ENCODE measurements at places on chromosomes 3 and 15.

GRCh38 chr3:184645336-184645735 is 66.5 kb downstream of the MAGEF1 start:
- no peak for DNase-seq

DNA sequence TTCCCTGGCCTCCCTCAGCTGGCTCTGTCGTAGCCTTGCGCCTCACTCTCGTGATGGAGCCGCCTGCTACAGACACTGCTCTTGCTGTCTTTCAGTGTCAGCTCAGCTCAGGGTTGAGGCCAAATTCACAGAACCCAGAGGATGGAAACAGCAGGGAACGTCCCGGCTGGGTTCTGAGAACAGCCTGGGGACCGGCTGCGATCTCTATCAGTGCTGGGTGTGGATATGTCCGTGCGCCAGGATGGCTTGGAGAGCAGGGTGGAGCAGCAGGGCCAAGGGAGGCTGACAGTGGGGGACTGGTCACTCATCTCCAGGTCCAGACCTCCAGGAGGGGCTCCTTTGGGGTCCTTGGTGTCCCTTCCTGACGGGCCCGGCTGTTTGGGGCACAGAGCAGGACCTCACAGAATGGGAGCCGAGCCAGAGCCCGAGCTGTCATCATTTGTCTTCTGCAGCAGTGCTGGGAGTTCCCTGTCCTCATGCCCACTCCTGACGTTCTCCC is 18.4 kb downstream of the KLF15 start:
- no peak for DNase-seq

DNA sequence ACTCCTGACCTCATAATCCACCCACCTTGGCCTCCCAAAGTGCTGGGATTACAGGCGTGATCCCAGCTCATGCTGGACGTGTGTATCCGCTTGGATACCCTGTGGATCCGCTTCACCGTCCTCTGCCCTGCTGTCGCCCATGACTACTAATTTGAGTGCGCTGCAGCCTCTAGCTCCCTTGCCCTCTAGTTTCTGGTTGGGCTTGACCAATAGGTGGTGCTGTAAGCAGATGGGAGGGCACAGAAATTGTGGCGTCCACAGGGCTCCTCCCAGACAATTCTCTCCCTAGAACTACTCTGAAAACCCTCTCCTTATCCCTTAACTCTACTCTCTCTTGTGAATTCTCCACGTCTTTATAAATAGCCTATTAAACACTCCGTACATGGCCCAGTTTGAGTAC is 36.2 kb downstream of the ZPLD1 start:
- no peak for DNase-seq

- DNase-seq: no peak
Measured at GRCh38 chr3:140343211-140344081, 334.4 kb upstream of the TRIM42 start.

DNA sequence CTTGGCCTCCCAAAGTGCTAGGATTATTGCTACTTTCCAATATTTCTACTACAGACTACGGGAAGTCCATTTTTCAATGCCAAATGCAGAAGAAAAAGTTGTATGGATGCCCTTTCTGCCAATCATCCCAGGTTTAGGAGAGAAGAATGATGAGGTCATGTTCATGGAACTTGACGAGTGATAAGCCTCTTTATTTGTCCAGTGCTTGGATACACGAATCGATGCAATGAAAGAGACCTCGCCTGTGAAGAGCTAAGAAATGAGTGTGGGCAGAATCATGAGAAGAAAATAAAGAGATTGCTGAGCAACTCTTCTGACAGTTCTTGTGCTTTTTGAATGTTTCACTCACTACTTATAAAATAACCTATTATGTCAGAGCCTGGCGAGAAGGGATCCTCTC is 996 bp upstream of the SLC28A1 start:
- no peak for DNase-seq

DNA sequence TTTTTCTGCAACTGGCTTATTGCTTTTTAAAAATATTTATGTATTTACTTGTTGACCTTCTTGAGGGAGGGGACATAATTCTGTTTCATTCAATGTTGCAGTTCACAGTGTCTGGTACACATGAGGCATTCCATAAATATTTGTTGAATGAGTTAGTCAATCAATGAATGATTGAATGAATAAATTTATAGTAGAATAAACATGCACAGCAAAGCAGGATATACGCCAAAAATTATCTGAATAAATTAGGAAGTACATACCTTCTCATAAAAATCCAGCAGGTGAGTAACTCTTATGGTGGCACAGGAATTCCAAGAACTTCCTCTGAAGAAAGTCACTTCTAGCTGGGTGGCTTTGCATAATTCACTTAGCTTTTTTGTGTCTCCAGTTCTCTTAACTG is 469.4 kb upstream of the ATP11B start:
- DNase-seq: no peak

DNA sequence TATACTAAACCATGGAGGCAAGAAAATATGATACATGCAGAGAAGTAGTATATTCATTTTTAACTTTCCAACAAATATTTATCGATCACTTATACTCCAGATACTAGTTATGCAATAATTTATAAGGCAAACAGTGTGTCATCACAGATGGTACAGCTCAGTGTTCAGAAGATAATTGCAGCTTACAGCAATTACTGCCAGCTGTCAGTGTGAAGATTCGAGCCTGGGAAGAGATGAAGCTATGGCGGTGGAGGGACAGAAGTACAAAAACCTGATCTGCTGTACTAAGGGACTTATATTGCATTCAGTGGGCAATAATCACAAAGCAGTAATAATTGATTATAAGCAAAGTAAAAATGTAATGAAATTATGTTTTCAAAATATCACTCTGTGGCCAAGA is 170.6 kb upstream of the EPHA3 start:
- DNase-seq: no peak

DNA sequence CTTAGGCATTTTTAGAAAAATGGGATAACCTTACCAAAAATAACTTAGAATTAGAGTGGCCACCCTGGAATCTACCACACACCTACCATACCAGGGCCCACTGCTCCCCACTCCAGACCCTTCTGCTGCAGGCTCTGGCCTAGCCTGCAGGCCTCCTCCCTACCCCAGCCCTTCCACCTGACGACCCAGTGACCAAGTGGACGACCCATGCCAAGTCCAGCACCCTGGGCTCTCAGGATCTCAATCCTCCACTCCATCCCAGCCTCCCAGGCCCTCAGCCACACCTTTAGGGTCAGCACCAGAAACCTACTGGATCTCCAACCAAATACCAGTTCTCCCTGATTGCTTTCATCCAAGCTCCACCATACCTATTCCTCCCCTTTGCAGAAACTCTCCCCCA is 145.8 kb downstream of the TPRA1 start:
- DNase-seq: no peak

- no peak for DNase-seq
Measured at GRCh38 chr15:89307791-89308190, 26.8 kb downstream of the POLG start.

DNA sequence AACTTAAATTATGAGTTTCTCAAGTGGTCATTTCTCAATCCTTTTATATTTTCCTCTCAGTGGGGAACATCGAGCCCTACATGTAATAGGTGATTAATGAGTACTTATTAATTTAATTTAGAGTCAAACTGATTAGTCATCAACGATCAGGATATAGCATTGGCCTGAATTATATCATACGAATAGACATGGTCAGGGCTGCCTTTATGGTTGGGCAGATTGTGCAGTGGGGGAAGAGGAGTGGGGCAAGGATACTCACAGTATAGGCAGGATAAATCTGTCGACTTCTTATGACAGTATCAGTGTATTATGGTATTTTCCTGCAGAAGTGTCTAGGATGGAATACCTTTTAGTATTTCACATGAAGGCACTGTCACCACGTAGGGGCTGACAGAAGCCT is 27.0 kb downstream of the C2CD4A start:
- no peak for DNase-seq

GRCh38 chr15:70475921-70476320 is 287.4 kb downstream of the UACA start:
- DNase-seq: no peak

- peak; percentile 80 for DNase-seq
Measured at GRCh38 chr3:45224824-45225464, 1.1 kb downstream of the TMEM158 start.

GRCh38 chr15:56492236-56492635 is 27.3 kb upstream of the MNS1 start:
- DNase-seq: no peak

DNA sequence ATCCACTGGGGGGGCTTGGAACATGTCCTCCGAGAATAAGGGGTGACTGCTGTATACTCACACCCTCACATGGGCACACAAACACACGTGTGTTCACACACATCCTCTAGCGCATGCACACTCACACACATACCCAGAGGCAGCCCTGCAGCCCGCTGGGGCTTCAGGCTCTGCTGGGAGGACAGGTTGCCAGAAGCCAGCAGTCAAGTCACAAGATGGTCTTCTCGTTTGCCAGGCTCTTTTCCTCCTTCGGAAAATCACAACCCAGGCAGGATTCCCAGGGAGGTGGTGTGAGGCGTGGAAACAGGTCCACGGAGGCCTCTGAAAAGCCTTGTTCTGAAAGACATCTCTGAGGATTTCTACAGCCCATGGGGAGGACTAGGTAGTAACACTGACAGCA is 26.8 kb downstream of the MEGF11 start:
- no peak for DNase-seq

DNA sequence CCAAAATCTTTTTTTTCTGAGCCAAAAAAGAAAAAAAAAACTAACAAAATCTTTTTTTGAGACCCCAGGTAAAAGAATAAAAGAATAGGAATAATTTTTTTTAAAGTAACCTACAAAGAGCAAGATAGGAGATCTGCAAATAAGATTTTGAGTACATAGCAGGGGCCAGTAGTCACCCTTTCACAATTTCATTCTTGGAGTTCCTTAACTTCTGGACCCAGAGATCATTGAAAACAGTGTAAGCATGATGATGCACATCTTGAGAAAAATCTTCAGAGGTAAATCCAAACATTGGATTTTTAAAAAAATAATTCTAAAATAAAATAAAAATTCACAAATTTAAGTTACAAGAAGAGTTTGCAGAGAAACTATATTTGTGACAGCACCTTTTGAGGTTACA is 18.8 kb downstream of the TFRC start:
- DNase-seq: no peak

DNA sequence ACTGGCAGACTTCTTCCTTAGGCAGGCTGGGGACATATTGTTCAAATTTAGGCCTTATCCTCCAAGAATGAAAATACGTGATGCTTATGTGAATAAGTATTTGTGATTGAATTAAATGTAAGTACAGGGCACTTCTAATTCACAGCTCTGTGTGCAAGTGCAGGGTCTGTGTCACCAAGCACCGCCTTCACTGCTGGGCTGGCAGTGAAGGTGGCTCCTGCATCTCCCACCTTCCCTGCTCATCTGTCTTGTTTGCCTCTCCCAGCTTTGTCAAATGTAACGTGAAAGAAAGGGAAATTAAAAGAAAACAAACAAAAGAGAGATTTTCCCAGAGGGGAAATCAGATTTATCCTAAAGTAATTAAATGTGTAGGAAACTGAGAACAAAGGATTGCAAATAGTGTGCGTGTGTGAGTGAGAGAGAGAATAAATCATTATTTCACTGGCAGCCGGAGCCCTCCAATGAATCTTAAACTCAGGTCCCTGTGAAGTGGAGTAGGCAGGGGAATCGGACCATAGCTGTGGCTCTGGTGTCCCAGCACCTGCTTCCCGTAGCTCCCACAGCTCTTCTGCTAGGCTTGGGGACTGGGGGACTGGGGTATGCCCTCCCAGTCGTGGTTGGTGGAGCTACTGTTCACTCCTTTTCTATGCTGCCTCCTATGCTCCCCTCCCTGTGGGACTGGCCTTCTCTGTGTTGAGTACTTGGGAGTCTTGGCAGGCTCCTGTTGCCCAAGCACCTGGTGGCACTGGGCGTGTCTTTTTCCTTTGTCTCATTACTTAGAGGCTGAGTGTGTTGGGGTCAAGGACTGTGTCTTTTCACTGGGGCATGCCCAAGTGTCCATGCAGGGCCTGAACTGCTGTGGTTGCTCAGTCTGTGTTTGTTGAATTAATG is 222.2 kb downstream of the EPHB1 start:
- no peak for DNase-seq

GRCh38 chr15:70154718-70155347 is 57.1 kb upstream of the TLE3 start:
- no peak for DNase-seq

- DNase-seq: no peak
Measured at GRCh38 chr3:119891944-119892721, 110.2 kb downstream of the NR1I2 start.

DNA sequence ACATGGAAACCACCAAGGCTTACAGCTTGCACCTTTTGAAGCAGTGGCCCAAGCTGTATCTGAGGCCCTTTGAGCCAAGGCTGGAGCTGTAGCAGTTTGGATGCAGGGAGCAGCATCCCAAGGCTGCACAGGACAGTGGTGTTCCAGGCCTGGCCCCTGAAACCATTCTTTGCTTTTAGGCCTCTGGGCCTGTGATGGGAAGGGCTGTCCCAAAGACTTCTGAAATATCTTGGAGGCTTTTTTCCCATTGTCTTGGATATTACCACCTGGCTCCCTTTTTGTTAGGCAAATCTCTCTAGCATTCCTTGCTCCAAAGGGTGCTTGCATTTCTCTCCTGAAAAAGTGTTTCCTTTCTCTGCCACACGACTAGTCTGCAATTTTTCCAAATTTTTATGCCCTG is 302.8 kb upstream of the MDFIC2 start:
- DNase-seq: no peak

- DNase-seq: peak; percentile 65
Measured at GRCh38 chr3:17140670-17141505, 256.1 kb downstream of the PLCL2 start.

DNA sequence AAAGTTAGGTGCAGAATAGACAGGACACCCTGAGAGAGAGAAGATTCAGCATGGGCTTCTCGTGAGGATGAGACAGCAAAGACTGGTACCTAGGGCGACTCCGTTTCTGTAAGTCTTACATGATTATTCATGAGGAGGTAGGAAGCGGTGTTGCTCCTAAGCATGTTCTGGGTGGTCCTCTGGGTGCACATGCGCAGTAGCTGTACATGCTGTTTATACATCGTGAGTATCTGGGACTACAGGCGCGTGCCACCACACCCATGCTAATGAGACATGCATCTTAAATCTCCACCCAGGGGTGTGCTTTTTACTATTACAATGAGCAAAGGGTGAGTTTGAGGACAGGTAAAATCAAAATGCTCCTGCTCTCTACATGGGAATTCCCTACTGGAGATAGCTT is 12.3 kb downstream of the ALPK3 start:
- no peak for DNase-seq

DNA sequence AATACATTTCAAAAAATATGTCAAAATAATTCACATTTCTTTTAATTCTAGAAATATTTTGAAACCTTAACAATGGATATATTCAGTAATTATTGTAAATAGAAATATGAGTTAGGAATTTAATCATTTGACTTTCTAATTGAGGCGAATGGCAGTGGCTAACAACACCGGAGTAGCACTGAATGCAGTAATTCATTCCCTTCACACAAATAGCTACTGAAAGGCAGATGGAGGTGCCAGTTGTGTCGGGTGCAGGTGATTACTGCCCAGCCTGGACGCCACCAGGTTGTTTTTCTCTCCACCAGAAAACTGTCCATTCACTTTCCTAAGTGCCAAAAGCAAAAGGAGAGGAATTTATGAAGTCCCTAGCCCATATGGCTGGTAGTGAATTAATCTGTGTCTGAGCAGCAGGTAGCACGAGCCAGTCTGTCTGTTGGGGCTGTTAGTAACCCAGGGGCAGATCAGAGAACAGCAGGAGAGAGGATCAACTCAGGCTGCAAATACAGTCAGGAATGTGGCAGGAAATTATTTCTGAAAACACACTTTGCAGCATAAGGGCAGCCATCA is 79.3 kb upstream of the GMNC start:
- DNase-seq: no peak
